Activated T-cell treated with anti-CD3 and anti-CD28 coated beads, Interleukin-2, amount 50 U/mL, for 1 hour (primary cell): ENCODE measurements at places on chromosomes 13 and 19.

DNA sequence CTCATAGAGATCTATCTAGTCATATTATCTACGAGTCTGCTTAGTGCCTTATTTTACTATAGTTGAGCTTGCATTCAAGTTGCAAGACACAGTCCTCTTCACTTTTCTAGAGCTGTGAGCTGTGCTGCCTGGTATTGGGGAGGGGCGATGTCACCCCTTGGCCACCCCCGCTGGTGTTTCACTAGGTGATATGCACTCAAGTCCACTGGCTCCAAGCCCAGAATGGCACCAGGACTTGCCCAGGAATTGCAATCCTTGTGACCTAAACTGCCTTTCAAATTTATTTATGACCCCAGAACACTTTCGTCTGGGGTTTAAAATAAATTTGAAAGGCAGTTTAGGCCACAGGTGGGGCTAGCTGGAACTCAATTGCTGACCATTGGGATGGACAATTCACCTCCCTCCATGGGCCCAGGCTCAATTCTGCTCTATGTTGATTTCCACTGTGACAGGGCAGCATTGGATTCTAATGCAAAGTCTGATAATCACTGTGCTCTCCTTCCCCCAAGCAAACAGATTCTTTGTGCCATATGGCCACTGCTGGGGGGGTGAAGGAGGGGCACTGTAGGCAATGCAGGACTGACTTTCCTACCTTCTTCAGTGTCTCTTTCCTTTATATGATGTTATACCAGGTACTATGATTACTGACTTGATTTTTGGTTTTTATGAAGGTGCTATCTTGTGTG lies 1244.2 kb upstream of the MIR17HG start:
- DNase-seq = no peak

- no peak for DNase-seq
These were observed 9.4 kb upstream of the SLC7A9 start for GRCh38 chr19:32878988-32879387.

DNA sequence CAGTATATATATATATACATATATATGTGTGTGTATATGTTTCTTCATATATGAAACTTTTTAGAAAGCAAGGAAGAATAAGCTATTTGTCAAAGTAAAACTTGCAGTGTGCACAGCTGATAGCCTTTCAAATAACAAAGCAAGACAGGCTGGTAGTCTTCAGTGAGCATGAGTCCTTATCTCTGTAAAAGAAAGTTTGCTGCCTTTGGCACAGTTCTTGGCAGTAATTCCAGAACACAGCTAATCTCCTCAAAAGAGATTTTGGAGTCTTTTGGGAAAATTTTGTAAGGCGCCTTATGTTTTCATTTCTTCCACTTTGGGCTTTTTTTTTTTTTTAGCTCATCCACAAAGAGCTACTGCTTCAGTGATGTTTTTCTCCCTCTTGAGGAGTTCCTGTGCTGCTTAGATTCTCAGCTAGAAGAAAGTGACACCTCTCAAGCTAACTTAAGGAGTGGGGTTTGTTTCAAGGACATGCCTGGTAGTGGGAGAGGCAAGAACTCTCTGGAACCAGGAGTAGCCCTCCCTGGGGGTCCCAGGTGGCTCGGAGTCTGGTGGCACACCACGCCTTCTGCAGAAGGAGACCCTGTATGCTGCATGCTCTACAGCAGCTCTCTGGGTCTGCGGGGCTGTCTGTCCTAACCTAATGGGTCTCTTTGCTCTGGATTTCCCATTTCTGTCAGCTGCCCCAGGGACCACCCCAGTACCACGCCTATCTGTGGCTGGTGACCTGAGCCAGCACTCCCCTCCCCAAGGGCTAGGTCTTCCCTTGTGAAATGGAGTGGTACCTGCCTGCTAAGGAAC lies 58.8 kb downstream of the TNFRSF19 start:
- no peak for DNase-seq

GRCh38 chr19:45800070-45800553 lies 7.5 kb upstream of the DMWD start:
- DNase-seq = no peak

GRCh38 chr13:97373787-97374186 lies 60.2 kb upstream of the RAP2A start:
- DNase-seq = no peak

- DNase-seq = no peak
These were observed 35.6 kb downstream of the EFNB2 start for GRCh38 chr13:106499896-106500295.

- peak; percentile 71 for DNase-seq
These were observed 5.9 kb upstream of the EHD2 start for GRCh38 chr19:47707135-47707925.

DNA sequence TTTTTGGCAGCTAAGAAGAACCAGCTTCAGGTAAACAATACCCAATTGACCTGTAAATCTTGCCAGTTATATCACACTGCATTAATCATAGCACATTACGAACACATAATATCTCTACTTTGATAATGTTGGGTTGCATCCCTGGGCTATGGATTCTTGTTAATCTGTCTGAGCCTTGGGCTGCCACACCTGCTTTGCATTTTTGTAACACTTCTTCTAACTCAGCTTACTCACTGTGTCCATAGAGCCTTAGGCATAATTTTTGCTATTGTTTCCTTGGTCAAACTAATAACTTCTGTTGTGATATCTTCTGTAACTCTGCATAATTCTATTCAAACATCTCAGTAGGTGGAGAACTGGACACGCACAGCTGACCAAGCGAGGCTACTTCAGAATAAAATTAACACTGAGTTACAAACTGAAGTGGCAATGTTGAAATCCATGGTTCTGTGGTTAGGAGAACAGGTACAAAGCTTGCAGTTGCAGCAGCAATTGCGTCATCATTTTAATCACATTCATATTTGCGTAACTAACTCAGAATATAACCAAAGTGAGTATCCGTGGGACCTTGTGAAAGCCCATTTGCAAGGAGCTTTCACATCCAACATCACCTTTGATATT lies 6.4 kb downstream of the ZNF350 start:
- no peak for DNase-seq

- DNase-seq = no peak
These were observed 11.8 kb upstream of the SELENOW start for GRCh38 chr19:47766670-47767069.

- no peak for DNase-seq
These were observed 799 bp upstream of the USPL1 start for GRCh38 chr13:30616927-30617314.

GRCh38 chr13:71218960-71219359 lies 648.0 kb downstream of the DACH1 start:
- DNase-seq = no peak

GRCh38 chr19:18484992-18485391 lies 36.9 kb downstream of the ELL start:
- DNase-seq = no peak

- peak; percentile 29 for DNase-seq
These were observed 50.7 kb downstream of the KLF2 start for GRCh38 chr19:16375157-16375935.

GRCh38 chr19:2235381-2236063 lies 607 bp downstream of the PLEKHJ1 start:
- DNase-seq = no peak
